ENCODE measurements at places on chromosomes 5 and 9.
A peak's percentile ranks its signal among the peaks of the same experiment; 100 is the strongest.

- DNase-seq, result peak; percentile 92
Measured at GRCh38 chr5:35803191-35803651, 53.5 kb upstream of the IL7R start.

DNA sequence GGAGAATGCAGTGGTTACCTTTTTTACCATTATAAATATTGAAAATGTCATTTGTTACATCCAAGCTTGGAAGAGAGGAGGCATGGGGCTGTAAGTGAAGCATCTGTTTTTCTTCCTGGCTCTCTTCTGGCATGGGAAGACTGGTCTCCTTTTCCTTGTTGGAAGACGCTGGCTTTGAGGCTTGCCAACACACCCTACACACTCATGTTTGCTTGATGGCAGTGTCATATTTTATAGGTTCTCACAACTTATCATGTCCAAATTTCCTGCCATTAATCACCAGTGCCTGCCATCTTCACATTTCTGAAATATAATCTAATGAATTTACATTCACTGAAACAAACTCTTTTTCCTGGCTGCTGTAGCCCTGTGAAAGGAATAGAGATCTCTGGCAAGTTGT is 252.9 kb downstream of the MAN2A1 start:
- DNase-seq, result no peak

DNA sequence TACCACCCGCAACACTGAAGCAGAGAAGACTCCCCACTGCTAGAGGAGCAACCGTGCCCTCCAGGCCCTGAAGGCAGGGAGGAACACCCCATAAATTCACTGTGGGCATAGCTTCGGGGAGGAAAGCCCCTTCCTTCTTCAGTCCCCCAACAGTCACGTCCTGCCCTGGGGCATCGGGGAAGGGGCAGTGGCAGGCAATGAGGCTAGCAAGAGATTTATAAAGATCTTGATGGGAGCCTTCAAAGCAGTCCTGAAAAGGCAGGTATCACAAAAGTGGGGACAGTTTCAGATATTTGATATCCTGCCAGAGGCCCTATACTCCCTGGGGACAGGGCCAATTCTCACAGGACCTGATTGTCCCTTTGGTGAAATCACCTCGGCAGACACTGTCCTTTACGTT is 16.9 kb upstream of the TRIM14 start:
- no peak for DNase-seq

DNA sequence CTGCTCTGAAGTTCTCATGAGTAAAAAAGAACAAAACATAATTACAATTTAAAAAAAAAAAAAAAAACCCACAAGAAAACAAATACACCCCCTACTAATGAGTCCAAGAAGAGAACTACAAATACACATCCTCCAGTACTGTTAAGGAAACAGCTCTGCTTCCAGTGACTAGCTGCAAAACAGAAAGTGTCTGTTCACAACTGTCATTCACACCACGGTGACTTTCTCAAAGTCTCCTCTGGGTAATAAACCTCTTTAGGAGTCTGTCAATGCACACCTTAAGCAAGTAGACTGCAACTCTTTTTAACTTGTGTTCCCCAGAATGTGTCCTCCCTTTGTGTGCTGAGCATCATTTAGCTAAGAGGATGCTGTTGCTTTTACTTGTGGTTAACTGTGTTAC is 6.2 kb downstream of the REEP5 start:
- no peak for DNase-seq

GRCh38 chr9:126652140-126652582 is 38.4 kb downstream of the LMX1B start:
- no peak for DNase-seq

GRCh38 chr5:66337626-66338226 is 193.6 kb downstream of the SREK1 start:
- DNase-seq, result no peak

DNA sequence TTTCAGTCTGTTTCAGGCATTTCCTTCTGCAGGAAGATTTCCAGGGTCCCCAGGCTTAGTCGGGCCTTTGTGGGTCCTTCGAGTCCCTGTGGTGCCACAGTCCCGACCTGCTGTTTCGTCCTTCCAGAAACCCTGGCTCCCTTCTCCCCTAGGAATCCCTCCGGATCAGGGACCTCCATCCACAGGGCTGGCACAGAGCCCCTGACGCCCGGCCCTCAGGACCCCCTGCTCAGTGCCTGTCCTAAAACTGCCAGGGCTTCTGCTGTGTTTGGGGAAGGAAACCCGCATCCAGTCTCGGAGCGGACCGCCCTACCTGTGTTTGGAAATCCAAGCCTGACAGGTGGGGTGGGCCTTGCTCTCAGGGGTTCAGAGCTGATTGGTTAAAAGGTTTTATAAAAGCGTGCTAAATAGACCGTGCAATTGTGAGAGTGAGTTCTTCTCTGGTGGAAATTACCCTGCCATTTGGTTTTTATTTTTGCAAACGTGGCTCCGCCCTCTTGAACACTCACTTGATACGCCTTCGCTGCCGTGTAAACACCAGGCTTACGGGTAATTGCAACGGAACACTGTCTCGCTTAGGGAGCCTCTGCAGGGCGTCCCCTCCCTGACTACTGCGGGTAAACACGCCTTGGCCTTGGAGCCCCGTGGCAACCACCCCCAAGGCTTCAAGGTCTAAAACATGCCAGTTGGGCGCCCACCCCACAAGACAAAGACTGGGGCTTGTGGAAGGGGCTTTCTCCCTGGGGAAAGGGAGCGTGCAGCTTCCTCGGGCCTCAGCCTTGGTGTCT is 121.2 kb downstream of the PHF2 start:
- DNase-seq, result peak; percentile 84

GRCh38 chr5:91484662-91485061 is 101.5 kb upstream of the ARRDC3 start:
- no peak for DNase-seq

DNA sequence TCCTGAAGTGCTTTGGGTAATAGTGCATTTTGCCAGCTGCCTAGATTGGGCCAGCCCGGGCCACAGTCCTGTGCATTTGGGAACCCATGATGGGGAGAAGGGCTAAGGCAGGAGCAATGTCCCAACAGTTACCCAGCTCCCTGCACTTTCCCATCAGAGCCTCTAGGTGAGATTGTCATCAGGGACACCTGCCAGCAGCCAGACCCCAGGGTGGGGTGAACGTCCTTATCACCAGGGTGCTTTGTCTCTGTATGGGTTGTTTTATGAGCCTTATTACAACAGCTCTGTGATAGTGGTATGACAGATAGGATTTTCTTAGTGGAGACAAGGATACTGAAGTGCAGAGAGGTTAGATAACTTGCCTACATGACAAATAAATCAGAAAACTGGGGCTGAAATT is 365.7 kb downstream of the OSTF1 start:
- DNase-seq, result no peak

GRCh38 chr9:14906000-14906399 is 4.2 kb downstream of the FREM1 start:
- no peak for DNase-seq

DNA sequence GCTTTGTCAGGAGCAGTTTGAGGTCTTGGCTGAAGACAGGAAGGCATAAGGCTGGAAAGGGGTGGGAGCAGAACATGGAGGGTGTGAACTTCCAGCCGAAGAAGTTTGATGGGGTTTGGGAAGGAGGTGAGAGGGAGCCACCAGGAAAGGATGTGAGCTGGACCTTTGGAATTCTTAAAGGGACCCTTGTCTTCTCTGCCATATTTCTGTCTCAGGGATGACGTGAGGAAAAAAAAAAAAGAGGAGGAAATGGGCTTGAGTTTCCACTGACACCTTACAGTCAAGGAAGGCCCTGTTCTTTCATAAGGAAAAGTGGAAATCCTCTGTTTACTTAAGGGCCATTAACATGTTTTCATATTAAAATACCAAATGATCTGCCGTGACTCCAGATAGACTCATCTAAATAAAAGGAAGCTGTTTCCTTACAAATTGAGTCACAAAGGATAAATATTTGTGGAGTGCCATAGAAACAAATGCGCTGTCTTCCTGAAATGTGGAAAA is 132.1 kb downstream of the PALM2AKAP2 start:
- peak; percentile 17 for DNase-seq

- DNase-seq, result no peak
Measured at GRCh38 chr5:75588666-75589065, 22.6 kb upstream of the ANKDD1B start.

GRCh38 chr5:138964647-138965201 is 89.6 kb upstream of the LRRTM2 start:
- DNase-seq, result no peak

- DNase-seq, result no peak
Measured at GRCh38 chr9:117444501-117444900, 29.6 kb upstream of the ASTN2 start.

All from DMS153 (cell line).